Osteocyte (in vitro differentiated cells): ENCODE measurements at places on chromosomes 1 and 21. TPM values are rescaled to one million over a fixed set of nuclear protein-coding genes. Genes with fewer than 3 reads are reported as not detected.

Gene LRRC3
- 4.0 and 4.2 TPM in 2 replicates for total RNA-seq

Gene FCRL5
- total RNA-seq, result not detected in 2 replicates

- H3K36me3 ChIP-seq, result no peaks in the 10 kb centered on the region
- H3K4me1 ChIP-seq, result peaks cover 4% of the 10 kb centered on the region
- no peak for DNase-seq
- peaks cover 36% of the 10 kb centered on the region for H3K27me3 ChIP-seq
- H3K27ac ChIP-seq, result no peak overlapping the region
- H3K4me3 ChIP-seq, result no peak overlapping the region
Observed at GRCh38 chr1:177165069-177165439, 542 bp upstream of the ASTN1 start.

DNA sequence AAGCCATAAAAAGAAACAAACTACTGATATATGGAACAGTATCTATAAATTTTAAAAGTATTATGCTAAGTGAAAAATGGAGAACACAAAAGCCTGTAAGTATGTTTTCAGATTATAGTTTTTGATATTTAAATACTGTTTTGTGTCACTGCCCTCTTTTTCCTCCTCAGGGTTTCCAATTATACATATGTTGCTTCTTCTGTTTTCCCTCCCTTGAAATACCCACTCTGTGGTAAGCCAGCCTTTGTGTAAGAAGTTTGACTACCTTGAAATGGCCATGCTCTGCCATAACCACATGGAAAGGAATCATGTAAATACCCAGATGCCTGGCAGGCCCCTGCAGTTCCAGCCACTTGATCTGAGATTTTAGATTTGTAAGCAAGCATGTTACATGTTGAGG is 248.3 kb downstream of the AKT3 start:
- H3K4me1 ChIP-seq, result peaks cover 10% of the 10 kb centered on the region
- DNase-seq, result no peak
- H3K27me3 ChIP-seq, result no peaks in the 10 kb centered on the region
- no peak overlapping the region for H3K27ac ChIP-seq
- H3K36me3 ChIP-seq, result peaks cover 36% of the 10 kb centered on the region

DNA sequence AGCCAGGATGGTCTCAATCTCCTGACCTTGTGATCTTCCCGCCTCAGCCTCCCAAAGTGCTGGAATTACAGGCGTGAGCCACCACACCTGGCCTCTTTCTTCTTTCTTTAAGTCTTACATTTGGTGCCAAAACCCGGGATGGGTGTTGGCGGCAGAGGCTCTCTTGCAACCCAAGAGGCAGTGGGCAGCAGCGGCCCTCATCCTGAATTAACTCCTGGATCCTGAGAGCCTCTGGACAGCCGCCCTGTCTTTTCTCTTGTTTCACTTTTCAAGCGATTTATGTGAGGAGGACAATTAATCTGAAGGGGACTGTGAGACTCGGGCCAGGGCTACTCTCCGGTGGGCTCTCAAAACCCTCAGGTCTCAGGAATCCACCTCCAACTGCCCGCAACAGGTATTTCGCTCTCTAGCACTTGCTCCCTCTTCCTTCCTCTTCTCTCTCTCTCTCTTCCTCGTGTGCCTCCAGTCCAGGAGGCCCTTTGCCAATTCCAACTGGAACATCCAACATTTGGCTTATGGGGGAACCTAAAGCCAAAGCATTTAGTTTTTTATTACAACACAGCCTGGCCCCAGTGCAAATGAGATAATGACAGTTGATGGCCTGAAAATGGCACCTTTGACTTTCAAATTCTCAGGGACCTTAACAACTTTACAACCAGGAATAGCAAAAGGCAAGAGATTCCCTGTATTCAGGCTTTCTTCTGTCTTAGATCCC is 18.1 kb upstream of the SLC2A5 start:
- no peak overlapping the region for H3K27ac ChIP-seq
- no peak for DNase-seq
- no peak overlapping the region for H3K4me3 ChIP-seq
- H3K36me3 ChIP-seq, result peaks cover 3% of the 10 kb centered on the region
- peaks cover 19% of the 10 kb centered on the region for H3K27me3 ChIP-seq

- no peak overlapping the region for H3K27ac ChIP-seq
- DNase-seq, result no peak
- peaks cover 34% of the 10 kb centered on the region for H3K4me1 ChIP-seq
- no peak overlapping the region for H3K4me3 ChIP-seq
Observed at GRCh38 chr1:147626291-147626690, 44.0 kb downstream of the ACP6 start.

DNA sequence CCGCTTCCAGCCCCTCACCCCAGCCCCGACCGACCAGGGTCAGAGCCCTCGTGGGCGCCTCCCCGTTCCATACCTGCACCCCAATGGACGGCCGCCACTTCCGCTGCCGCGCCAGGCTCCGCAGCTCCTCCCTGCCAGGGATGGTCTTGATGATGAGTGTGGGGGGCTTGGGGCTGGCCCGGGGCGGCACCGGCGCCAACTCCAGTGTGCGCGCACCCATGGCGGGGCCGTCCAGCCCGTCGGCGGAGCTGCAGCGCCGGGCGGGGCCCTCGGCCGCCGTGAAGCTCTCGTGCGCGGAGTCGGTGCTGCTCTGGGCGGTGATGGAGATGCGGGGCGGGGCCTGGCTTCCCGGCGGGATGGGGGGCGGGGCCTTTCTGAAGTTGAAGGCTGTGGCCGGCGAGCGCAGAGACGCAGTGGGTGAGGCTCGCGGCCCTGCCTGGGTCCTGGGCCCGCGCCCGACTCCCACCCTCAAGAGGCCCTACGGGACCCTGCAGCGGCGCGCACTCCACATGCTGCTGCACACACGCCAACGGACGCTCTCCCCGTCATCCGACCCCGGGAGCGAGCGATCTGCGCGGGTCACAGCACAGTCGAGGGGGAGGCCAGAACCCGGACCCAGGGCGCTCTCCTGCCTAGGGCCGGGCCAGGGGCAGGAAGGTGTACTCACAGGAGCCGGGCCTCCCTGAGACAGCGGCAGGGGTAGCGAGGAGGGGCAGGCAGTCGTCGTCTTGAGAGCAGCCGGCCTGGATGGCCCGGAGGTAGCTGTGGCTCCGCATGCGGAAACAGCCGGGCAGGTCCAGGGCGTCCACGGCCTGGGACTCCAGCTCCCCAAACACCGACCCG is 26.1 kb upstream of the SMIM12 start:
- no peak overlapping the region for H3K27ac ChIP-seq
- H3K36me3 ChIP-seq, result no peaks in the 10 kb centered on the region
- H3K4me1 ChIP-seq, result peaks cover 3% of the 10 kb centered on the region
- peaks cover 48% of the 10 kb centered on the region for H3K27me3 ChIP-seq
- peak overlapping the region; percentile 18 for H3K4me3 ChIP-seq
- no peak for DNase-seq

DNA sequence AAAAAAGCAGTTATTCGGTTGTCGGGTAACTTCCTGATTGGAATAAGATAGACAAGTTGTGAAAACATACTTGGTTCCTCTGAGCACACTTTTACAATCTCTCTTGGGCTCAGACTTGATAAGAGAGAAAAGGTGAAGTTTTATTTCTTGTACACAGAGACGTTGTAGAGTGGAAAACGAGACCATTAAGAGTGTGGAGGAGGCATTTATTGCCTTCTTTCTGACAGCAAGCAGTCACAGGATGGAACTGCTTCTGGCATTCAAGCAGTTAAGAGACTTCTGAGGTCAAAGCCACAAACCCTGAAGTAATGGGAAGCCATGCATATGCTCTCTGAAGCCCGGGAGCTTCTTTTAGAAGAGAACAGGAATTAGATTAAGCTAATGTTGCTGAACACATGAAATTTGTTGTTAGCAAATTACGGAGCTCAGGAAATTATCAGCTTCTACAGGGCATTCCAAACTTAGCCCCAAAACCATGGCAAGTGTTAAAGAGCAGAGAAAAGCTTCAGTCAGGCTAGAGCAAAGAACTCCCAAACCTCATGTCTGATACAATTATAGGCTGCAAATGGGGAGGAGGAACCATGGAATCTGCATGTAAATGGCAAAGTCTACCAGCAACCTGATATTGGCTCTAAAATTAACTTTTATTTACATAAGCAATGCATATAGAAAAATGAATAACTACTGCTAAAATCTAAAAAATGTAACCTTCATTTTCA is 26.0 kb downstream of the S1PR1 start:
- H3K4me3 ChIP-seq, result no peak overlapping the region
- no peaks in the 10 kb centered on the region for H3K36me3 ChIP-seq
- peaks cover 37% of the 10 kb centered on the region for H3K4me1 ChIP-seq
- DNase-seq, result no peak
- no peaks in the 10 kb centered on the region for H3K27me3 ChIP-seq

DNA sequence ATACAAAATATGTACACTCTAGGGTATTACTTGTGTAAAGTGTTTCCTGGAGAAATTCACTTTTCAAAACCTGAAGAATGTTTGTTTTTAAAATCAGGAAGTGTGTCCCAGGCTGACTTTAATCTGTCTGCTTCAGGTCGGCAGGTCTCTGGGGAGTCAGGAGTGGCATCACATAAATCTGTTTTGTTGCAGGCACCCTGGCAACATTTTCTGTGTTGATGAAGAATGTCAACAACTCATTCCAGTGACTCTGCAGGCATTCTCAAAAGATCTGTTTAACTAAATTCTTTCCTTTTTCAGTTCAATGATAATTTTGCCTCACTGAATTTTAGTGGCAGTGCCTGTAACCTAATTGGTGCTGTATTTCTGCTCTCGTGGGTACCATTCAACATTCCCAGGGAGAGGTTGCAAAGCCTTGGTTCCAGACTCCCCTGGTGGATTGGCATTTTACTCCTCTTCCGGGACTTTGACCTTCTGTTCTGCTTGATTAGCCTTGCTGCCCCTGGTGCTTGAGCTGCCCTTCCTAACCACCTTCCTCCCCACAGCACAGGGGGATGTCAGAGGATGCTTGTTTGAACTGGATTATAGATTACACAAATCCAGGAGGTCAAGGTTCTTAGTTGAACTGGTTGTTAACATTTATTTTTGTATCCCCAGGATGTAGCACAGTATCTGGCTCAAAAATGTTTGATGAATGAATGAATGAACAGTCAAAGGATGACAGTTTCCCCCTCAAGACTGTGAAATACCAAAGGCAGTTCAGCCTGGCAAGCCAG is 55.4 kb upstream of the LPGAT1 start:
- no peak overlapping the region for H3K4me3 ChIP-seq
- H3K36me3 ChIP-seq, result no peaks in the 10 kb centered on the region
- peak overlapping the region; percentile 25 for H3K27ac ChIP-seq
- no peak for DNase-seq
- peaks cover 16% of the 10 kb centered on the region for H3K27me3 ChIP-seq
